ENCODE measurements at places on chromosomes 11 and 22.

DNA sequence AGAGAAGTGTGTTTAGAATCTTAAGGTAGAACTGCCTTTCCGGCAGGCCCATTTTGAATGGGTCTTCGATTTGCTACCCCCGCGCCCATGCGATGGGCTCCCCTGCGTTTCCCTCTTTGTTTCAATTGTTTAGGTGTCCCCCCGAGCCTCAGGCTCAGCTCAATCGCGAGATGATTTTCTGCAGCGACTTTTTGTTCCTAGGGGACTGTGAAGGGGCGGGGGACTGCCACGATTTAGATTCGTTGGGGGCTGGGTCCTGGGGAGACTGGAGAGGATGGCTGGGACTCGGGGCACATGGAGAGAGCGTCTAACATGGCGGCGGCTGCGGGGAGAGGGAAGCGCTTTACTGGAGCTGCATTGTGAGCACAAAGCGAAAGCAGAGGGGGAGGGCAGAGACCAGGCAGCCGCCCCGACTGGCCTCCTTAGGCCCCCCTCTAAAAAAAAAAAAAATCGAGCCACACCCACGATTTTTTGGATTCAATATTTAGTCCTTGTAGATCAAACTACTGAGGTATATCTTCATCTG is 1.7 kb downstream of the CAPRIN1 start:
- DNase-seq = peak; percentile 78

- DNase-seq = no peak
Observed at GRCh38 chr22:19522881-19523239, 1.4 kb downstream of the CLDN5 start.

DNA sequence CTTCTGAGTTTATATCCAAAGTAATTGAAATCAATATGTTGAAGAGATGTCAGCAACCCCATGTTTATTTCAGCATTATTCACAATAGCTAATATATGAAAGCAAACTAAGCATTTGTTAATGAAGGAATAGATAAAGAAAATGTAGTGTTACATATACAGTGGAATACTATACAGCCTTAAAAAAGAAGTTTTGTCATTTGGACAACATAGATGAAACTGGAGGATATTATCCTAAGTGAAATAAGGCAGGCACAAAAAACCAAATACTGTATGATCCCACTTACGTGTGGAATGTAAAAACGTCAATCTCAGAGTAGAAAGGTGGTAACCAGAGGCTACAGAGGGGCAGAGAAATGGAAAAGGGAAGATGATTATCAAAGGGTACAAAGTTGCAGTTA is 10.2 kb downstream of the MRGPRX2 start:
- no peak for DNase-seq

DNA sequence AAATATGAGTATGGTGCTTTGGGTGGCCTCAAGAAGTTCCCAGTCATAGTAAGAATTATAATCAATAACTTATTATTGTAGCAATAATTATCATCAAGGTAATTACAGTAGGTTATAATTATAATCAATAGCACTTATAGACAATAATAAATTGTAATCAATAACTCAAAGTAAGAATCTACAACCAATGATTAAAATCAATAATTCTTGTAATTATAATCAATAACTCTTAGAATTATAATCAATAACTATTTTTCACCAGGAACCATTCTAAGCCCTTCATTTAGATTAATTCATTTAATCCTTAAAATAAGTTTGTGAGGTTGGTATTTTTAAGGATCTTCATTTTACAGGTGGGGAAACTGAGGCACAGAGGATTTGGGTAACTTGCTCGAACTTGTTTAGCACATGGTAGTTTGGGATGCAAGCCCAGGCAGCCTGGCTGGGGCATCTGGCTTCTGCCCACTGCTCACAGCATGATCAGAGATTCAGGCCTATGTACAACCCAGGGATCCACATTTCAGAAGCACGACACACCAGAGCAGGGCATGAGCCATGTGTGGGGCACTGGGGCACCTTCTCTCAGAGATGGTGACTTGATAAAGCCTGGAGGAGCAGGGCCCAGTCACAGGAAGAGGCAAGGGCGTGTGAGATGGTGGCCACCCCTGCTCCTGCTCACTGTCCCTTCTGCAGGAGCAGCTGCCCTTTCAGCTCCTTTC is 46.6 kb downstream of the SLC1A2 start:
- DNase-seq = no peak

- DNase-seq = no peak
Observed at GRCh38 chr11:86999859-87000753, 37.6 kb upstream of the TMEM135 start.

DNA sequence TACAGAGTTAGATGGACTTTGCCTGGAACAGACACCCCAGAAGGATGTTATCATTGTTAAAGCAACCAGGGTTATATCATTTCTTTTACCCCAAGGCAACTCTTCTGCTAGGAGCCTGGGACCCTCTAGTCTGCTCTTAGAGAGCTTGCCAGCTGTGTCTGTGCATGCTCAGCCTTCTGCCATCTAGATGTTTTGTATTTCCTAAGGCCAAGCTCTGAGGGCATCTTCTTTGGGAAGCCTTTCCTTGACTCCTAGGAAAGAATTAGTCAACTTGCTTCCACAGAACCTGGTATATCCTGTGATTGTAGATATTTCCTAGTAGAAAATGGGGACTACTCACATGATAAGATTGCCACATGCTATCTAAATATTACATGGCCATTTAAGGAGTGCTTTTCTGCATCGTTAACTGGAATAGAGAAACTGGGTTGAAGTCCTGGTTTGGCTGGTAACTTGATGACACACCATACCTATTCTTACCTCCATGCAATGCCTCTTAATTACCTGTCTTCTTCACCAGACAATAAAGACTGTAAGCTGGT is 87.6 kb downstream of the STIM1 start:
- no peak for DNase-seq

- DNase-seq = no peak
Observed at GRCh38 chr22:37758694-37759093, 49.0 kb upstream of the GCAT start.

- DNase-seq = peak; percentile 39
Observed at GRCh38 chr11:38547462-38547861, 1949.4 kb upstream of the RAG2 start.

GRCh38 chr11:100878474-100878873 is 191.4 kb downstream of the ARHGAP42 start:
- peak; percentile 94 for DNase-seq

DNA sequence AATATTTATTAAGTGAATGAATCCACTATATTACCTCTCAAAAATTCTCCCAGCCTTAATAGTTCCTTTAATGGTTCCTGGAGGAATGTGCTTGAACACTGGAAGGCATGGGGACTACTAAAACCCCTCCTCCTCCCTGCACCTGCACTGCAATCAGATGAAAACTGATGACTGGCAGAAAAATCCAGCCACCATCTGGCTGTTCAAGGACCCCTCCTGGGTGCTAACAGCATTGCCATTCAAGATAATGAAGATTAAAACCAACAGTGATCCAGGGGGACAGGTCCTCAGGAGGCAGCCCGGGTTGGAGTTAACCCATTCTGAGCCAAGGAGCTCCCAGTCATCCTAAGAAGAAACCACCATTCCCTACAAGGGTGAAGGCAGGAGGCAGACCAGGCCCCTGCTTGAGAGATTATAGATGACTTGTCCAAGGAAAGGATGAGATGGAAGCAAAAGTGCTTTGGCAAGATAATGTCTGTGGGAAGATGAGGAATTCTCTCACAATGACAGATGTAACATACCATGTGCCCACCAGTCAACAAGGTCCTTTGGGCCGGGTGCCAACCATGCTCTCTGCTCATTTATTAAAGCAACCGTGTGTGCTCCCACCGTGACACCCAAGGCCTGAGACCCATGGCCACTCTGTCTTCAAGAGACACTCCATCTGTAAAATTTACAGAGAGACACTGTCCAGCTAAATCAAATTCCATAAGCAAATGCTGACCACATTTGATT is 90.6 kb downstream of the LARGE1 start:
- no peak for DNase-seq

DNA sequence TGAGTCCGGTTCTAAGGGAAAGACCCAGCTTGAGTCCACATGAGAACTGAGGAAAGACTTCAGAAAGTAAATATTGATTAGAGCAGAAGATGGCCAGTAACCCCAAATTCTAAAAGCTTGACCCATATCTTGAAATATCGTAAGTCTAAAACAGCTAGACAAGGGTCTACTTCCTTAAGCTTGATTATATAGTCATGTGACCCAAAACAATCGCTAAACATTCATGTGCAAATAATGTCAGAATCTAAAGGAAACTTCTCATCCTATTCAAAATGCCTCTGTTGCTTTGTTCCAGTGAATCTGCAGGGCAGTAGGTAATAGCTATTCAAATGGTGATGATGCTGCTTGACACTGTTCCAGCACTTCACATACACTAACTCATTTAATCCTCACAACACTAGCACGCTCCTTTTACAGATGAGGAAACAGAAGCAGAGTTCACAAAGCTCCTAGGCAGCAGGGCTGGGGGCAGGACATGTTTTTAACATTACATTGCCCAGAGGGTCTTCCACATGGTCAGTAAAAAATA is 52.6 kb downstream of the TCF20 start:
- no peak for DNase-seq

GRCh38 chr11:102138670-102139069 is 28.4 kb downstream of the YAP1 start:
- peak; percentile 95 for DNase-seq

GRCh38 chr11:46461461-46461927 is 69.9 kb upstream of the CHRM4 start:
- peak; percentile 30 for DNase-seq

GRCh38 chr11:73945396-73945795 is 5.4 kb upstream of the DNAJB13 start:
- no peak for DNase-seq

DNA sequence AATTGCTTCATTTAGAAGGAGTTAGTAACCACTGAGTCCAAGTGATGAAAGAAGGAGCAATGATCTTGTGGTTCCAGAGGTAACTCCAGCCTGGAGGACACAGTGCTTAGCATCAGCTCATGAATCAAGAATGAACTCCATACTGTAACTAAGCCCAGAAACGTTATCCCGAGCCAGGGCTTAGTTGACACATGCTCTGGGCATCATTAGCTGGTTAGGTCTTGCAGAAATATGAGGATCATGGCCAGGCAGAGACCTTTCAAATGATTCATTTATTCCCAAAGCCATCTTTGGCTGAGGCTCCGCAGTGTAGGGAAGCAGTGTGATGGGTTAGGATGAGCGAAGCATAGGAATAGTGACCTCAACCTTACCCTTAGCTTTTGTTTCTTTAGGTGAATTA is 277.4 kb downstream of the FAM76B start:
- DNase-seq = peak; percentile 86

DNA sequence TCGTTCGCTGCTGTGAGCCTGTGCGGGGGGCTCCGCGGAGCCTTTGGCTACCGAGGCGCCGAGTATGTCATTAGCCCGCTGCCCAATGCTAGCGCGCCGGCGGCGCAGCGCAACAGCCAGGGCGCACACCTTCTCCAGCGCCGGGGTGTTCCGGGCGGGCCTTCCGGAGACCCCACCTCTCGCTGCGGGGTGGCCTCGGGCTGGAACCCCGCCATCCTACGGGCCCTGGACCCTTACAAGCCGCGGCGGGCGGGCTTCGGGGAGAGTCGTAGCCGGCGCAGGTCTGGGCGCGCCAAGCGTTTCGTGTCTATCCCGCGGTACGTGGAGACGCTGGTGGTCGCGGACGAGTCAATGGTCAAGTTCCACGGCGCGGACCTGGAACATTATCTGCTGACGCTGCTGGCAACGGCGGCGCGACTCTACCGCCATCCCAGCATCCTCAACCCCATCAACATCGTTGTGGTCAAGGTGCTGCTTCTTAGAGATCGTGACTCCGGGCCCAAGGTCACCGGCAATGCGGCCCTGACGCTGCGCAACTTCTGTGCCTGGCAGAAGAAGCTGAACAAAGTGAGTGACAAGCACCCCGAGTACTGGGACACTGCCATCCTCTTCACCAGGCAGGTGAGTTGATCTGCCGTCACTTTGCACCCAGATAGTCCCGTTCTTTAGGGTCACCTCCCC is 1.0 kb downstream of the ADAMTS15 start:
- DNase-seq = no peak

- DNase-seq = peak; percentile 76
Observed at GRCh38 chr11:59560290-59560701, 49.0 kb downstream of the OR4D9 start.

GRCh38 chr22:41830174-41830573 is 2.7 kb upstream of the SREBF2 start:
- no peak for DNase-seq

DNA sequence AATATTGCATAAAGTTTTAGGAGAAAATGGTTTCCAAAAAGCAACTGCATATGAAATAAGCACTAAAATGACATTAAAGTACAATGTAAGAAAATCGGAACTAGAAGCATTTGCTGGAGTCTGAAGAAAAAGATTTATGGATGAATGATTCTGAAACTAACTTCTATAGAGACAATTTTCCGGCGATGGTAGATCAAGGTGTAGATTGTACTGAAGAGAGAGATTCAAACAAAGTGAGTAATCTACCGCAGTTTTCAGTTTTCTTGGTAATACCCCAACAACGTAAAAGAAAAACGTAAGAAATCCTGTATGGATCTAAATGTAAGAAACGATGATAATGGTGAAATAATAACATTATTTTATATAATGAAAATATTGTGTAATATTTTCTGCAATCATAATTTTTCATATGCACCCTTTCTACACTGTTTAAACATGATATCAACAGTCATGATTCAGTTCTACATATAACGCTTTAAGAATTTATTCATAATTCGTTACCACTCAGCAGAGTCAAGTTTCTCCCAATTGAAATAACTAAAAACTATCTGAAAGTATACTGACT is 1.8 kb upstream of the CDPF1 start:
- DNase-seq = no peak

DNA sequence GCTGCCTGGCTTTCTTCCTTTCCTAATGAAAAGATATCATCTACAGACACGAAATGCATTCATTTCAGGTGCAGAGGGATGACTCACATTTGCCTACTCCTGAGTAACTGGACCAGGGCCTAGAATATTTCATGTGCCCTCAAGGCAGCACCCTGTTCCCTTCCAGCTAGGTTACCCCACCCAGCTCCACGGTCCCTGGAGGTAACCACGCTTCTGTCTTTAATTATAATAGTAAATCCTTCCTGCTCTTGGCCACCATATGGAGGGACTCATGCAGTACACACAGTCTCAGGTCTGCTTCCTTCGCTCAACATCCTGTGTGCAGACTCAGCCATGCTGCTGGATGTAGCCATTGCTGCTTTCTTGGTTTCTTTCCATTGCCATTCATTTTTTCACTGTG is 22.3 kb downstream of the DHCR7 start:
- peak; percentile 8 for DNase-seq

GRCh38 chr11:70606248-70606950 is 208.1 kb downstream of the CTTN start:
- DNase-seq = no peak

GRCh38 chr11:86746514-86746913 is 53.8 kb upstream of the PRSS23 start:
- DNase-seq = peak; percentile 75
